ELR (cell line): ENCODE measurements at places on chromosomes 11 and 22.

DNA sequence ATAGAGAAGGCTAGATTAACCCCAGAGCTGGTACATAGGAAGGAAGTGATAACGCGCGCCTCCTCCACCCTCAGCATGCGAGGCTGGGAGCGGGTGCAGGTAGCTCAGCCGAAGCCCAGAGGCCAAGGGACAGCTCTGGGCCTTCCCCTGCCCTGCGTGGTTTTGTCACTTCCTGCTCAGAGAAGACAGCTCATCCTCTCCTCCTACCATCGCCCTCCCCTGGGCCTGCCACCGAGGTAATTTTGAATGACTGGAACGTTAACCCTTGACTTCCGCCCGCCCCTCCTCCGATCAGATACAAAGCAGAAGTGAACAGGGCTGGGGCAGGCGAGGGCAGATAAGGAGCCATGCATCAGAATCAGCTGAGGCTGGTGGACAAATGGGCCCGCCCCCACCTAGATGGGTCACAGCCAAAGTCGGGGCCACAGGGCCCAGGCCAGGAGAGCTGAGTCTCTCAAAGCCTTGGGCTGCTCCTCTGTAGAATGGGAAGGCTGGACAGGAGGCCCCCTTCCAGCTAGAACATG is 1.6 kb downstream of the RAC2 start:
- peak; percentile 79 for DNase-seq

DNA sequence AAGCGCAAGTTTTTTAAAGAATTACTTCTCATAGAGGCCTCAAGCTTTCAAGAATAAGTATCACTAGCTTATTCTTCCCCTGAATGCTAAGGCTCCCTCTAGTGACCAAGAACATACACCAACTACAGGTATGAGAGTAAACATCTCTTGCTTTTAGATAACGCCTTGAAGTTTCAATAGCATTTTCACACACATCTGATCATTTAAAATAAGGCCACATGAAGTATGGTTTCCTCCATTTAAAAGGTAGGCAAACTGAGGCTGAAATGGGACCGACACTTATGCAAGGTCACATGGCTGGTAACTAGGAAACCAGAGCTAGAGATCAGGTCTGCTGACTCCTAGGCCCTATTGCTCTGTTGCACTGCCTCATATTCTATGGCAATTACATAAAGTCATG is 66.5 kb downstream of the CCDC34 start:
- DNase-seq: peak; percentile 72

GRCh38 chr11:2259466-2259830 is 10.9 kb downstream of the ASCL2 start:
- no peak for DNase-seq

GRCh38 chr11:46259971-46260560 is 17.4 kb upstream of the CREB3L1 start:
- DNase-seq: no peak

DNA sequence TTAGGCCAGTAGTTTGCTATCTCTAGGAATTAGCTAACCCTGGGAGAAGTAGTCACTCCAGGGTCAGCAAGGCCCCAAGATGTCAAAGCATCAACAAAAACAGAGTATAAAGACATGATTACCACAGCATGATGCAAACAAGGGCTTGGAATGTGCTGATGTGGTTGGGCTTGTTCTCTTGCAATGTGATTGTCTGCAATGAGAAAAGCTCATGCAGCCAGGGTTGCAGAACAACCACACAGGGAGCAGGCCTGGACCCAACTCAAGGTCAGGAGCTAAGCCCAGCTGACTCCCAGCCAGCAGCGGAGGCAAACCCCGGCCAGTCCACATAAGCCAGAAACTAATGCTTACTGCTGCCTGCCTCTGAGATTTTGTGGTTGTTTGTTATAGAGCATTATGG is 132.4 kb upstream of the ZC3H12C start:
- DNase-seq: no peak

- peak; percentile 46 for DNase-seq
These were observed 32.4 kb downstream of the EIF3F start for GRCh38 chr11:8019314-8020243.

- no peak for DNase-seq
These were observed 123.9 kb upstream of the NCAM1 start for GRCh38 chr11:112837162-112837826.

DNA sequence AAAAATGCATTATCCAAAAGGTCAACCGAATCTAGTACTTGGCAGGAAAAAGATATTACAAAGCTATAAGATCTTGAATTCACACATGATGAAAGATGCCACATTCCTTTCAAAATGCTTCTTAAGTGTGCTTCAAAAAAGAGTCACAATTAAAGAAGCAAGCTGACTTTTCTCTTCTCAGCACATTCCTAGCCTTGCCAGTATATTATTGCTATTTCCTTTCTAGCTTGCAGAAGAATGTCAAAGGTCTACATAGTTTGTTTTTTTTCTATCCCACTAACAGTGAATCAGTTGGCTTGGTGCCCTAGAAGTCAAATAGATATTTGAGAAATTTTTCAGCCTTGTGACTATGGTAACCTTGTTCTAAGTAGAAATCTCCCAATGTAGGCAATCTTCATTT is 56.8 kb downstream of the GUCY1A2 start:
- DNase-seq: peak; percentile 83

DNA sequence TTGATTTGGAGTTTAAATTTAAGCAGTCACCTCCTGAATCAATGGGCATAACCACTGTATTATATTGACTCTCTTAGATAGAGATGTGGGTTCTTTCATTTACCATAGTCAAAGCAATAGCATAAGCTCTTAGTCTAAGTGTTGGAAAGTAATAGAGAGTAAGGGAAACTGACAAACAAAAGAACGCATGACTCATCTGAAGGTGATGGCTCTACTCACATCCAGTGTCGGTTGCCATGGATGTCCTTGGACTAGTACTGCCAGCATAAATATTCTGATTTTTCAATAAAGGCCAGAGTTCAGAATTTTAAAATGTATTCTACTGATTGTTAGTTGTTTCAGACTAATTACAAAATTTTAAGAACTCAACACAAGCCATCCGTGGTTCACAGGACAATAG is 444.9 kb upstream of the DDI1 start:
- DNase-seq: no peak

- no peak for DNase-seq
These were observed 4.3 kb downstream of the TNFRSF13C start for GRCh38 chr22:41922328-41922727.

DNA sequence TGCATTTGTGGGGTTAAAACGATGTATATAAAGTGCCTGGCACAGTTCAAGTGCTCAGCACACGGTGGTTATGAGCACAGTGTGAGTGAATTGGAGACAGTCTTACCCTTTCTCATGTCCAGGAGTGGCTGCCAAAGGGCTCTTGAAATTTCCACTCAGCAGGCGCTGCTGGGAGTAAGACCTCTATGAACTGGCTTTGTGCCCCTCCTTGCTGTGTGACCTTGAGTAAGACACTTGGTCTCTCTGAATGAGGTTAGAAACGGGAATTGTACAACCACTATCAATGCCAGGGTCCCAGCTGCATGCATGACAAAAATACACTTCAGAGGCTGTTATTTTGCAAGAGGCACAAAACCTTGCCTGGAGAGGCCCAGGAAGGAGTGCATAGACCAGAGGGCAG is 86.6 kb downstream of the TSPAN18 start:
- no peak for DNase-seq

- no peak for DNase-seq
These were observed 3.7 kb downstream of the INSC start for GRCh38 chr11:15118431-15118830.

DNA sequence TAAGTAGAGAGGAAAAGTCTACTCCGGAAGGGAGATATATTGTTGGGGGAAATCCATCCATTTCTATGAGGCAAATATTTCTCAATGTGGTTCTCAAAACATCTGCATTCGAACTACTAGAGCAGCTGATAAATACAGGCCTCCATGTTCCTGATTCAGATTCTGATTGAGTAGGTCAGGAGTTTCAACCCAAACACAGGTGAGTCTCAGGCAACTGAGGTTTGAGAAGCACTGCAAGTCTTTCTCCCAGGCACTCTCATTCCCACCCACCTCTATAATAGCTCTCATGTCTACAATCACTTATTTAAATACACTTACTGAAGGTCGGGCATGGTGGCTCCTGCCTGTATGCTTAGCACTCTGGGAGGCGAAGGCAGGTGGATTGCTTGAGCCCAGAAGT is 14.7 kb upstream of the ASPHD2 start:
- no peak for DNase-seq

GRCh38 chr22:41966607-41967240 is 2.5 kb upstream of the SEPTIN3 start:
- peak; percentile 97 for DNase-seq

DNA sequence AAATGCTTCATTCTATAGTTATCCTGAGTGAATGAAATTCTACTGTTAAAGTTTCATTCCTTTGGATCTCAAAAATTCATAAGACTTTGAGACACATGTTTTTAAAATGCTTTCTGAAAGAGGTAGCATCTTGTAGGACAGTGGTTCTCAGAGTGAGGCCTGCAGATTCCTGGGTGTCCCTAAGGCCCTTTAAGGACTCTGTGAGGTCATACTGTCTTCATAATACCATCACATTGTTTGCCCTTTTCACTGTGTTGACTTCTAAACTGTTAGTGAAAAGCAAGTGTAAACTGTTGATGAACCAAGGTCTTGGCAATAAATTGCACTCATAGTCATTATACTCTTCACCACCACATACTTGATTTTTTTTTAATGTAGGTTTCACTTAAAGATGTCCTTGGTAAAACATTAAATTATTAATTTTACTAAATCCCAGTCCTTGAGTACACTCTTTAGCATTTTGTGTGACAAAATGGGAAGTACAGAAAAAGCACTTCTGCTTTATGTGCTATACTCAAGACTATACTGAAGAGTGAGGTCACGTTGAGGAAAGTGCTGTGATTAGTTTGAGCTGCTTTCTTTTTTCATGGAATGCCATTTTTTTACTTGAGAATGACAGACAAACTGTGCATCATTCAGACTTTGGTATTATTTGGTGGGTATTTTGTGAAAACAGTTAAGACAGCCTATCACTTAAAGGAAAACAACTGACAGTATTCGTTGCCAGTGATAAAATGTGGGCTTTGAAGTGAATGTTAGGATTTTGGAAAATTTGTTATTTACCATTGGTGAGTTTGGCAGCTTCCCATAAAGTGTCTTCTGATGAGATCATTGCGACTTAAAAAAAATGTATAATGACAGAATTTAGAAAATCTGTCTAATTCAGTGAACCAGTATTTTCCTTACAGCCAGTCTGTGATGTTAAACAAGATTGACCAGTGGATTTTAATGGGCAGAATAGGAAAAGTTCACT is 61.1 kb downstream of the SPECC1L start:
- DNase-seq: peak; percentile 13

DNA sequence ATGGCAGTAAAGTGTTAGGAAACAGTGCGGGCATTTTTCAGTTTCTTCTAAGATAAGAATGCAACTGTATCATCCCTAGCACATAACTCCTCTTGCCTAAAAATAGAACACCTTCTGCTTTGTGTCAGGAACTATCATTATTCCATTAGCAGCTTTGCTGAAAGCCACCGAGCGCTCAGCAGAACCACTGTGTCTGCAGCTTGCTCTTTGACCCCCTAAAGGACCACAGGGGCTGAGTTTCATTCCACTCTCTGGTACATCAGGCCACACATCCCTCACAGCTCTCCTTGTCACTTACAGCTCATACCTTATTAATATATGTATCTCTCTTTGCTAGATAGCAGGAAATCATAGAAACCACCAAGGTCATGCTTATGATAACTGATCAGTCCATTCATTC is 360.2 kb downstream of the KCNA4 start:
- DNase-seq: no peak

GRCh38 chr11:44631831-44632230 is 66.4 kb downstream of the CD82 start:
- DNase-seq: no peak

GRCh38 chr22:32265882-32266767 is 11.0 kb upstream of the SLC5A4 start:
- DNase-seq: peak; percentile 83

DNA sequence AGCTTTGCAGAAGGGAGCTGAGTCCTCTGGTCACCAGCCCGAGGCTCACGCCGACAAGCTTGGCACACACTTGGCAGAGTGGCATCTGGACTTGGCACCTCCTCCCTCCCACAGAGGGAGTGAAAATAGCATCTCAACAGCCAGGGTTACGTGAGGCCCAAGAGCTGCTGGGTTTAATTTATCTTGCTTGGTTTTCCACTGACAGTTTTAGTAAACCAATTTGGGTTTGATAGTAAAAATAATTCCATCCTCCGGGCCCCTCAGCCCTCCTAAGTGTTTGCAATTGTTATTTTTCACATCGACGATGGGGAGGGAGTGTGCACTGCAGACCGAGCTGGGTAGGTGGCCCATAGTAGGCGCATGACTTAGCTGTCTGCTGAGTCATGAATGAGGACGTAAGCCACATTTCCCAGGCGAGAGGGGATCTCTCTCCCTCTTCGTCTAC is 107.6 kb upstream of the ASPHD2 start:
- DNase-seq: peak; percentile 92

DNA sequence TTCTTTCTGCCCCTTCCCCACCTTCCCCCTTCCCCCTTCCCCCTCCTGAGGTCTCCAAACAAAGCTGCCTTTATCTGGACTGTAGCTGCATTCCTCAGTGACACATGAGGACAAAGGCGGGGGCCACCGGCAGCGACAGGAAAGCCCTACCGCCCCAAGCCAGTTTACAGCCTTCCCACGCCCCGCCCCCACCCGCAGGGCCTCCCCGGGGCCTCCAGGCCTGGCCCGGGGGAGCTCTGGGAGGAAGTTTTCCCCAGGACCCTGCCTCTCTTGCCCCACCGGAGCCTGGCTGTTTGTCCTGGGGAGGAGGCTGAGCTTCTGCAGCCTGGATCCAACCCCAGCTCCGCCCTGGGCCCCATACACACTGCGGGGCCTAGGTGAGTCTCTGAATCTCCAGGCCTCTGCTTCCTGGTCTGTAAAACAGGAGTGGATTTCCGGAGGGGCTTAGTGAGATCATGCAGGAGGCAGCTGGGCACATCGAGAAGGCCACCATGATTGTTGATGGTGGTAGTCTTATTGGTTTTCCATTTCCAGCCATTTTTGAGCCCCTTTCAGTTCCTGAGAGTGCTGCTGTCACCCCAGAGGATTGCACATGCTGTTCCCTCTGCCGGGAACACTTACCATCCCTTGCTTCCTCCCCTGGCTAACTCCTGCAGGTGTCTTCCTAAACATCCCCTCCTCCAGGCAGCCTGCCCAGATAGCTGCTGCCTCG is 130.7 kb downstream of the MN1 start:
- DNase-seq: peak; percentile 19

- no peak for DNase-seq
These were observed 1.2 kb upstream of the TCIRG1 start for GRCh38 chr11:68037411-68038225.
